Urothelium cell line (cell line): ENCODE measurements at places on chromosomes 7 and 10.

GRCh38 chr10:75475460-75476182, 44.2 kb downstream of the LRMDA start:
- no peak for DNase-seq

- DNase-seq, result no peak
These were observed 178.9 kb downstream of the GRID1 start for GRCh38 chr10:86187499-86188239.

DNA sequence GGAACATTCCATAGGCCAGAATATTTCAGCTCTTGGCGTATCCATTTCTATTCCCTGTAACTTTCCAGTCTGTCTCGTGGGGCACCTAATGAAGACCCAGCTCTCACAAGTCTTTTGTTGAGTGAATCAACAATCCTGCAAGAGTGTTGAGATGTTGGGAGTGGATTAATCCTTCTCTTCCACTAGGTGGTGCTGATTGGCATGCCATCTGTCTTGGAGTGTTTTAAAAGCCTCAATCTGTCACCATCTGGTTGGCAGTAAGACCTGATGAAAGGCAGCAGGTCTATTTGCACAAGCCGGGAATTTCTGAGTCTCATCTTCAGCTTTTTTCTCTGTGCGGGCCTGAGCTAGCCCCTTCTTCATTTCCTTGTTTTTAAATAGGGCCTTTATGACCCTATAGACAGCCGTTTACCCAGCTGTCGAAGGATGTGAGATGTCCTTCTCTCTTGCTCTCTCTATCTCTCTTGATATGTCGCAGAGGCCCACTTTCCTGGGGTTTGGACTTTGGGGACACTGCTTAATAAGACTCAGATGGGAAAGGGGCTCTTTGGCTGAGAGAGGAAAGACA, 180.5 kb downstream of the ZNF365 start:
- DNase-seq, result peak; percentile 49

GRCh38 chr10:27366769-27367168, 126.2 kb upstream of the ACBD5 start:
- no peak for DNase-seq

DNA sequence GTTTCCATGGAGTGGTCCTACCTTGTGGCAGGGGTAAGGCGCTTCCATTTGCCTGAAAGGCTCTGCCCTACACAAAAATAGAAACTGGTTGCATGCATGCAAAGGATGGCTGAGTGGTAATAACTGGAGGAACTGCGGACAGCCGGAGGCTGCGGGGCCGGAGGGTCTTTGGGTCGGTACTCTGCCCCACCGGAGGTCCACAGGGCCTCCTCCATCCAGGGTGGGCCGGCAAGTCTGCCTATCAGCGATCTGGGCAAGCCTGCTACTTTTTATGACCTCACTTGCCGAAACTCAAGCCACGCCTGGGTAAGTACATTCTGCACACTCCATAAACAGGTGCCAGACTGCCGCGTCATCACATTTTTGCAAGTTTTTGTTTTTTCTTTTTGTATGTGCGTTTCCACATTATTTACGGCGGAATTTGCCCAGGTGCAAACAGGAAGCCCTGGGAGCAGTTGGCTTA, 30.0 kb downstream of the TACC2 start:
- no peak for DNase-seq

DNA sequence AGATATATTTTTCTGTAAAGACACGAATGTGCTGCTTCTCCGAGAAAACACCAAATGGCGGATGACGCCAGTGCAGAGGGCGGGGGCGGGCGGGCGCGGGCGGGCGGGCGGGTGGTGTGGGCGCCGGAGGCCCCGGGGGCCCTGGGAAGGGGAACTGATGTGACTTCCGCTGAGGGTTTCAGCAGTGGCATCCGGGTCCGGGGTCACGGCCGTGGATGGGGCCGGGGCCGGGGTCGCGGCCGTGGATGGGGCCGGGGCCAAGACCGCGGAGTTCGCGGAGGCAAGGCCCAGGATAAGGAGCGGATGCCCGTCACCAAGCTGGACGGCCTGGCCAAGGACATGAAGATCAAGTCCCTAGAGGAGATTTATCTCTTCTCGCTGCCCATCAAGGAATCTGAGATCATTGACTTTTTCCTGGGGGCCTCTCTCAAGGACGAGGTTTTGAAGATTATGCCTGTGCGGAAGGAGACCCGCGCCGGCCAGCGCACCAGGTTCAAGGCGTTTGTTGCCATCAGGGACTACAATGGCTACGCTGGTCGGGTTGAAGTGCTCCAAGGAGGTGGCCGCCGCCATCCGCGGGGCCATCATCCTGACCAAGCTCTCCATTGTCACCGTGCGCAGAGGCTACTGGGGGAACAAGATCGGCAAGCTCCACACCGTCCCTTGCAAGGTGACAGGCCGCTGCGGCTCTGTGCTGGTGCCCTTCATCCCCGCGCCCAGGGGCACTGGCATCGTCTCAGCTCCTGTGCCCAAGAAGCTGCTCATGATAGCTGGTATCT, 20.3 kb upstream of the IGF2BP3 start:
- no peak for DNase-seq

DNA sequence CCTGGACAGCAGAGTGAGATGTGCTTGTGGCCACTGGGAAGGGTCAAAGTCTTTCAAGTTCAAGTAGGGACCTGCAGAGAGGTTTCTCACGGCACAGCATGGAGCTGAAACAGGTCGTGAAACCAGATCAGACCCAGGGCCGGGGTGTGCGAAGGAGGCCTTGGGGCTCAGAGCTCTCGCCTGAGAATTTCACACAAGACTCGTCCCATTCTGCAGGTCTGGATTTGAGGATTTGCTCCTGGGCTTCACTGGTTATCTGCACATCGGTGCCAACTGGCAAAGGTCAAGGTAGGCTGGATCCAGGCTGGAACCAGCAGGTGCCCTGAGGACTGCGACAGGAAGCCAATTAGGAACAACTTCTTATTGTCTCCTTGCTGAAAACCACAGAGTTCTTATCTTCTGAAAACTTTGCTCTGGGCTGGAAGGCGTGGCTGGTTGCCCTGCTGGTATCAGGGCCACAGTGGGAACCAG, 24.0 kb upstream of the GTF2I start:
- no peak for DNase-seq

DNA sequence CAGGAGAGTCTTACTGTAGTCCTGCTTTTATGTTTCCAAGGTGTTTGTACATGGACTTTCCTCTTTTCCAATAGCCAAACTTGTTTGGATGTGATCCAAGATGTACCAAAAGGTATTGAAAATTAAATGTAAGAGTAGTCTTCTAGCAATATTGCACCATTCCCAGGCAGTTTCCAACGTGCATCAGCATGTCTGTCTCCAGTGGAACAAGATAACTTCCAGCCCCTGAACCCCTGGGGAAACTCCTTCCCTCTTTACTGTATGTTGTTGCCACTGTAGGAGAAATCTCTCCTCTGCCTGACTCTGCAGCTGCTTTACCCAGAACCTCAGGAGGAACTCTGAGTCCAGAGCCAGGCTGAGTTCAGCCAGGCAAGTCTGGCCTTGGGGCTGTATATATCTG, 18.5 kb downstream of the ARMC10 start:
- no peak for DNase-seq

DNA sequence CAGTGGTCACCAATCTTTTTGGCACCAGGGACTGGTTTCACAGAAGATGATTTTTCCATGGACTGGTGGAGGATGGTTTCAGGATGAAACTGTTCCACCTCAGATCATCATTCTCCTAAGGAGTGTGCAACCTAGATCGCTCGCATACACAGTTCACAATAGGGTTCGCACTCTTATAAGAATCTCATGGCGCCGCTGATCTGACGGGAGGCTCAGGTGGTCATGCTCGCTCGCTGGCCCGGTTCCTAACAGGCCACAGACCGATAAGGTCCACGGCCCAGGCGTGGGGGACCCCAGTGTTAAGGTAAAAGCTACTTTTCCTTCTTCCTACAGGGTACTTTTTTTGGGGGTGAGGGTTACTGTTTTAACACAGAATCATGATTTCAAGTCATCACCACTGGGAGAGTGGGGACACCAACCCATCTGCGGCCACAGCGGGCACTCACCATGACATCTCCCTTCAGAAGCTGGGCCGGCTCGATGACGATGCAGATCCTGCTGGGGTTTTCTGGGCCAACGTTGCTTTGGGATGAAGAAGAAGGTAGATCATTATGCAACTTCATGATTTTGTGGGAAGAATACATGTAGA, 170.5 kb downstream of the TNS3 start:
- no peak for DNase-seq
